Activated CD4-positive, alpha-beta T cell treated with anti-CD3 and anti-CD28 coated beads, Interleukin-2, amount 50 U/mL, for 4 hours (primary cell): ENCODE measurements at places on chromosomes 2 and 18.

GRCh38 chr2:175914846-175915245, 87.2 kb downstream of the LNPK start:
- DNase-seq: no peak

DNA sequence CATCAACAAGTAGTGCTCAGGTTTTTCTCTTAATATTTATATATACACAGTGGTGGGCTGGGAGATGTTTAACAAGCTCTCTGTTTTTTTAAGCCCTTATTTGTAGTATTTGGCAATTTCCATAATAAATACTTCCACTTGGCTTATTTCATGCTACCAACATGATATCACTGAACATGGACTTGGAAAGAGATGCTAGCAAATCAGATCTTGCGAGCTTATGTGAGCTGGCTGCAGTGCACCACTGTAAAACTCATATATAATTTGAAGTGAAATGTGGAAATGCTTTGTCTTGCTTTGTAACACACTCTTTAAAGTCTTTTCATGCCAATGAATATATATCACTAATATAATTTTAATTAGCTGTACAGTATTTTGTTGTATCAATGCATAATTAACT, 155.7 kb downstream of the ALK start:
- DNase-seq: no peak

- DNase-seq: no peak
Measured at GRCh38 chr2:157257312-157258252, at the start of gene GALNT5. GALNT5 (plus strand) TSS chr2:157257705; CDS start chr2:157258083, 378 bp downstream.

- DNase-seq: no peak
Measured at GRCh38 chr2:173095356-173095755, 19.7 kb downstream of the MAP3K20 start.

- no peak for DNase-seq
Measured at GRCh38 chr2:217105733-217106649, 246.1 kb upstream of the TNP1 start.

DNA sequence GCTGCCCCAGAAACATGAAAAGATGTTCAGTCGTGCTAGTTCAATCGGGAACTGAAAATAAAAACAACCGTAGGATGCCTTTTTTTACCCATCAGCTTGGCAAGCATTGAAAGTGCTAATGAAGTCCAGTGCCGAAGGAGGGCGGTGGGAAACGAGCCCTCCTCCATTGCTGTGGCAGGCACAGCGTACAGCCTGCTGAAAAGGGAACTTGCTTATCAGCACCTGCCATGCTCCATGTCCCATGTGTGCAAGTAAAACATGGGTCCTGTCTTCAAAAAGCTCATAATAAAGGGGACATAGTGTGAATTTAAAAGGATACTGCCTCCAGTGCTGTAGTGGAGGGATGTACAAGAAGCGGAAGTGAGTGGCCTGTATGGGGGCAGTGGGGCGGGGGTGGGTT, 82.4 kb downstream of the ARMC9 start:
- DNase-seq: no peak

DNA sequence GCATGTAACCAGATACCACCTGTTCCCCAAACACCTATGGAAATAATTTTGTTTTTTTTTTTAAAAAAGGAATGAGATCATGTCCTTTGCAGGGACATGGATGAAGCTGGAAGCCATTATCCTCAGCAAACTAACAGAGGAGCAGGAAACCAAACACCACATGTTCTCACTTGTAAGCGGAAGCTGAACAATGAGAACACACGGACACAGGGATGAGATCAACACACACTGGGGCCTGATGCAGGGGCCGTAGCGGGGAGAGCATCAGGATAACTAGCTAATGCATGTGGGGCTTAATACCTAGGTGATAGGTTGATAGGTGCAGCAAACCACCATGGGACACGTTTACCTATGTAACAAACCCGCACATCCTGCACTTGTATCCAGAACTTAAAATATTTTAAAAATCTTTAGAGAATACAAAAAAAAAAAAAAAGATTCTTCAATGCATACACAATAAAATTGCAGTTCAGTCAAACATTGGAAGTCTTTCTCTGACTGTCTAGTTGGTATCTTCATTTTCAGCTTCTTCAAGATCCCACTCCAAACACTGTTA, 11.6 kb upstream of the CASP10 start:
- no peak for DNase-seq

DNA sequence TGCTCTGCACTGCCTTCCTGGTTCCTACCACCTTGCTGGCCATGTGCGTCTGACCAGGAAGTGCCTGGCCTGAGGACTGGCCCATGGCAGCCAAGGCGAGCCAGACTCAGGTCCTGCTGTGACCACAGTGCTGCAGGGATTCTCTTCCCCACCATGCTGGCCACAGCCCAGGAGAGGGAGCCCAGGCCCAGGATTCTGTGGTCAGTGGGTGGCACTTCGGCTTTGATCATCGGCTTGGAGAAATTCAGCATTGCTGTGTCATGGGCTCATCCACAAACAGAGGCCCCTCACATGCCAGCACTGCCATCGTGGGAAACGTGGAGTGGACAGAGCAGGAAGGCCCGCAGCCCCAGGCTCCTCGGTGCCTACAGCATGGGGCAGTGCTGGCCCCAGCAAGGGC, 211.6 kb downstream of the SEPTIN10 start:
- no peak for DNase-seq

GRCh38 chr18:79584491-79585394, 94.9 kb upstream of the CTDP1 start:
- DNase-seq: no peak

DNA sequence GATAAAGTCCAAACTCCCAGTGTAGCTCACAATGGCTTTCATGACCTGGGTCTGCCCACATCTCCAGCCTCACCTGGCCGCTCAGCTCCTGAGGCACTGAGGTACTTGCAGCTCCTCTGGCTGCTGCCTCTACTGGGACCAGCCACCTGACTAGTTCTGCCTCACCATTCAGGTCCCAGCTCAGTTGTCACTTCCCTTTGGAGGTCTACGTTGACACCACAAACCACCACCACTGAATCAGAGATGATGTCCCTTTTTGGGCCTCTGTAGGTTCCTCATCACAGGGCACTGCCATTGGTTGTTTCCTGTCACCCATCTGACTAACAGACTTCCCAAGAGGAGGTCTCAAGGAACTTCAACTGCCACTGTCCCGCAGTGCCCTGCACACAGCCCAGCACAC, 21.2 kb downstream of the SPP2 start:
- DNase-seq: no peak

DNA sequence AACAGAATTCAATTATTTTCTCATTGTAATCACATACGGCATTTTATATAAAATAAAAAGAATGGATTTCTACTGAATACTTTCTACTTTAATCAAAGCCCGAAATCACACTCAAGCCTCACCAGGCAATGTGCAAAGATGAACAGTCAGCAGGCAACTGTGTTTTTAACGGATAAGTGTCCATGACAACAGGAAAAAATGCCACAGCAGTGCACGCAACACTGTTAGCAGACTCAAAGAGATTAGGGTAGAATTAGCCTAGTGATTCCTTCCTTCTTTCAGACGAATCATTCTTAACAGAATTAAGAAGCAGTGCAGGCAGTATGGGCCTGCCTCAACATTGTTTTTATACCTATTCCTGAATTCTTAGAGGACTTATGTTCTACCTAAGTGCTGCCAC, 135.6 kb downstream of the CDH2 start:
- DNase-seq: no peak

GRCh38 chr2:9250498-9251153, 44.0 kb downstream of the ASAP2 start:
- no peak for DNase-seq

DNA sequence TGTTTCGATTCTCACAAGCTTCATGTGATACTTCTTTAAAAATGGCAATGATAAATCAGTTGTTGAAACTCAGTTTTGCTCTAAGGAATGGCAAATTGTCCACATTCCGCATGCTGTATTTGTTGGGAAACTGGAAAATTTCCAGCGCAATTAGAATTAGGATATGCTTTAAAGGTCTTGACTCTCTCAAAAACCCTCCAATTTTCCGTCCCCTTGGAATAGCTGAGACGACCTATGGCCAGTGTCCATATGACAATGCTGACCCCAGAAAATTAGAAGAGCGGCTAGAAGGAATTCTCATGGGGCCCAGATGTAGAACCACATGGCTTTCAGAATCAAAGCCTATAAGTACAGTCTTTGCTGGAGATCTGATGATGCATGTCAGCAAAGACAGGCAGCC, 170.8 kb downstream of the TMEM18 start:
- DNase-seq: no peak

DNA sequence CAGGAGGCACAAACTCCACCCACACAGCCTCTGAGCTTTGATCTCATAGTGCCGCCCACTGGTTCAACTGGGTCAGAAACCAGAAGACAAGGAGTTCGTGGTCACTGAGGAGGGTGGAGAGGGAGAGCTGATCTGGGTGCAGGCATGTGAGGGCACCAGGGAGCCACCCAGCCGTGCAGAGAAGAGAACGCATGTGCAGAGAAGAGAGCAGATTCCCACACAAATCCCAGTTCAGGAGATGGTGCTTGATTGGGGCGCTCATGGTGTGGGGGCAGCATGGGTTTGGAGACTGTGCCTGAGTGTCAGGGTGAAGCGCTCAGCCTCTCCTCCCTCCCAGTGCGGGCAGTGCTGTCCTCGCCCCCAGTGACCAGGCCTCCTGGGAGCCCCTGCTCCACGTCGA, 375.2 kb upstream of the MYT1L start:
- no peak for DNase-seq

DNA sequence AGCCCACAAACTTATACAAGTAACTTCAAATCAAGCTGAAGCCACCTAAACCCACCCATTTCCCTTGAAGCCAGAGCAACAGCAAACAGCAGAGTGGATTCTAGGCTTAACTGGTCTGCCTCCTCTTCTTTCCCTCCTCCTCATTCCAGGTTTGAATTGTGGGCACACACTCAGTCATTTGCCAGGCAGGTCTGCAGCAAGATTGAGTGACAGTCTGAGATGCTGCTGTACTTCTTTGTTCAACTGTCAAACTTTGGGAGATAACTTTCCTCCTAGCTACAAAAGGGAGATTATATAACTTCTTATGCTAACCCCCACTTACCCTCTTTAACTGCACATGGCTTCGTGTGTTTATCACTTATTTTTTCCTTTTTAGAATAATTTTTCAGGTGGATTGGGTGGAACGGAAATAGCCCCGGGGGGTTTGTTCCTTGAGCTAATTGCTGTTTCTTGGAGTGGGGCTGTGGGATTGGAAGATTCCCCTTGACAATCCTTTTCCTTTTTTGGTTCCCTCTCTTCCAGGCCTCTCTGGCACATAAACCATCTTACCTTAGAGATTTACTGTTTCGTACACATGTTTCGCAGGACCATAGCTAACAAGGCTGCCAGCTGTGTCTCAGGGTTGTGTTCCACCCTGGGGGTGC, 55.0 kb downstream of the RNF144A start:
- no peak for DNase-seq

- DNase-seq: no peak
Measured at GRCh38 chr2:205041472-205042130, 496.3 kb downstream of the PARD3B start.

DNA sequence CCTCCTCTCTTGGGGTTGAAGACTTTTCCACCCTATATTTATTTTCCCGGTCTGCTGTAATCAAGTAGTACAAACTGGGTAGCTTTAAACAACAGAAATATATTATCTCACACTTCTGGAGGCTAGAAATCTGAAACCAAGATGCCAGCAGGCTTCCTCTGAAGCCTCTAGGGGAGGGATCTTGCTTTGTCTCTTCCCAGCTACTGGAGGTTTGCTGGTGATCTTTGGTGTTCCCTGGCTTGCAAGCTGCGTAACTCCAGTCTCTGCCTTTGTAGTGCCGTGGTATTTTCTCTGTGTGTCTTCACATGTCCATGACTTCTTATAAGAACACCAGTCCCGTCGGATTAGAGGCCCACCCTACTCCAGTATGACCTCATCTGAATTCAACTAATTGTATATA, 44.4 kb downstream of the MYO3B start:
- DNase-seq: no peak

- no peak for DNase-seq
Measured at GRCh38 chr2:222232372-222232771, 66.4 kb downstream of the PAX3 start.

GRCh38 chr2:191983186-191983585, 136.3 kb upstream of the CAVIN2 start:
- no peak for DNase-seq

DNA sequence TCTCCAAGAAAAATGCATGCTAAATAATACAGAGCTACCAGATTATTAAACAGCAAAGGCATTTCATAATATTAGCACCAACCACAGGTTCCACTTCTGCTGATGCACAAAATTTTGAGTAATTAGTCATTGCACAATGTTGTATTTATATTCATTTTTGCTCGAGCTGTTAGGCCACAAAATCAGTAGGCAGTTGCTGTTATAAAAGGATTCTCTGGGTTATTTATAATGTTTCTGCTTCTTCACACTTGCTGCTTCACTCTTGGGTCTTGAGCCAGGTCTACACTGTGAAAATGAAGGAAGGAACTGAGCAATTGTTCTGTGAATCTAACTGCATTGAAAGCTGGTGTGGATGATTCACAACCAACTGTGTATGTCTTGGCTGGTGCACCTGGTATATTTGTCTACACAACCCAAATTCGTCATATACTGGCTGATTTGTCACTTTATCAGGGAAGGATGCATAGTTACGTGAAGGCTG, 38.3 kb downstream of the MRPL33 start:
- no peak for DNase-seq

DNA sequence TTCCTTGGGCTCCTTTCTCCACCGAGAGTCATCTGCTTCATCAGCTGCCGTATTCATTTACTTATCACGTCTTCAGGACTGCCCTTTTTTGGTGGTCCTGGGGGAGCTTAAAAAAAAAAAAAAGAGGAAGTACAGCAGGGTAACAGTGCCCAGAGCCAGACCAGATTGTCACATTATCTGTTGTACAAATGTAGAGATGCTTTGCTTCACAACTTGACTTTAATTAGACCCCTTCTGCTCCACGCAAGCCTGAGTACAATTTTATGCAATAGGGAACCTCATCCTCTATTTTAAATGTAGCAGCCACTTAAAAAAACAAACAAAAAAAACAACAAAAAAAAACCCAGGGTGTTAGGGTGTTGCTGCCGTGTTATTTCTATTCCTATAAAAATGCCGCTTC, 128.3 kb downstream of the PRPF40A start:
- DNase-seq: no peak

DNA sequence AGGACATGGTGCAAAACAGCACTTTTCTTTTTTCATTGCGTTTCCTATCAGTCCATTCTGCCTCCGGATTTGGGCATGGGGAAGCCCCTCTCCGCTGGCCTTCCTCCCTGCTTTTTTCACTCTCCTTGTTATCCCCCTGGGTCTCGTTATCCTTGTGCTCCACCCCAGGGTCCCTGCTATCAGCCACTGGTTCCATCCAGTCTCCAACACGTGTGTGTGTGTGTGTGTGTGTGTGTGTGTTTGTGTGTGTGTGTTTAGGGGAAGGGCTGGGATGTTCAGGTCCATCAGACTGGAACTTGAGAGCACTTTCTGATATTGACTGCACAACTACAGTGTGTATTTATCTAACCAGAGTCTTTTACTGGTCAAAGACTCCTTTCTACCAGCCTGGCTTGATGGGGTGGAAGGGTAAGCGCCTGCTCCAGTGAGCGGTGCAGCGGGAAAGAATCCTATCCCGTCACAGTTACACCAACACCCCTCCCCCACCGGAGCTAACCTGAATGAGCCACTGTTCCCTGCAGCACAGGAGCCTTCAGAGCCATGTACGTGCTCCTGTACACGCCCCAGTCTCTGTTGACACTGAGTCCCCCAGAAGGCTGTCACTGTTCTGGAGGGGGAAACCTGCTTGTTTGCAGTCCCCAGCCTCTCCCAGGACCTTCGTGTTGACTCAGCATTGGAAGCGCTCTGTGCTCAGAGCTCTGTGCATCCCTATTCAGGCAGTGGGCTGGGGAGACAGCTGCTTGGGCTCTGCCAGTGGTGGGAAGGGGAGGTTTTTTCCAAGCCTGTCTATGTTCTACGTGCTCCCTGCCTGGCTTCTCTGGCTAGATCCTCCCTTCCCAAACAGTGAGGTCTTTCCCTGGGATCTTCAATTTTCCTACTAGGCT, 4.6 kb downstream of the INHA start:
- no peak for DNase-seq
